ENCODE measurements at places on chromosomes 6 and 20.

- DNase-seq, result no peak
Observed at GRCh38 chr6:125432963-125433362, 131.2 kb upstream of the HDDC2 start.

DNA sequence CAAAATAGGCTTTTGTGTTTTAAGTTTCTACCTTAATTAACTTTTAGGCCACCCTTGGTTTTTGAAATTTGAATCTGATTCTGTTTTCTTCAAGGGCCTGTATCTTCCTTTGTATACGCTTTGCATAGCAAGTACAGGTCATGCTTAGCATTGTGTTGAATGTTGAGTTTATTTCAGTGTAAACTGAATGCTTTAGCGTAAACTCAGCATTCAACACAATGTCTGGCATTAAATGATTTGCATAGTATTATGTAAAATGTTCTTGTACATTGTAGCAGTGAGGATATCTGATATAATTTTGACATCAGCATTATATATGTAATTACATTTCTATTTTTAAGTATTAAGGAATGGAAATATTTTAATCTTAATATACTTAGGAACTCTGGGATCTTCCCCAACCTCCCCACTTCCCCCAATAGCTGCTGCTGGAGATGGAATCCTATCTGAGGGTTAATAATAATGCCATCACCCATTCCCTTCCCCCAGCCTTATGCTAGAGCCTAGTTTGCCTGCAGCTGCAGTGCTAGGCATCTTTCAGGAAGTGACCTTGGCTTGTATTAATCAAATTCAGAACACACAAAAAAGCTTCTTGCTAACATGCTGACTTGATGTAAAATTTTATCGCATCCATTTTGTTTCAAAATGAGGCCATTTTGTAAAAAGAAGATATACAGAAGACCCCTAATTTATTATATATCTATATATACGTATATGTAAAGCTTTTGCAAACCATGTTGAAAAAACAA lies 73.1 kb downstream of the NCOA3 start:
- no peak for DNase-seq

DNA sequence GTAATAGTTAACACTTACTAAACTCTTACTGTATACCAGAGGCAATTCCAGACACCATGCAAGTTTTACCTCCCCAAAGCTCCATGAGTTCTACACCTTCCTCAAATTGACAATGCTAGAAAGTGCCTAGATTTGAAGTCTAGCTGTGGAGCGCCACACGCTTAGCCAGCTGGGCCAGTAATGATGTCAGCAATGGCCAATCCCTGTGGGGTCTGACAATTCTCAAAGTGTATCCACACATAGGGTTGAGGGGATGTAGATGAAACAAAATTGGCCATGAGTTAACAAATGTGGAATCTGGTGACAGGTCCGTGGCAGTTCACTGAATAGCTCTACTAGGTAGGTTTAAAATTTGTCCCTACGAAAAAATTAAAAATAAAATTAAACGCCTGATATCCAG lies 1.3 kb downstream of the ZNF343 start:
- DNase-seq, result no peak

DNA sequence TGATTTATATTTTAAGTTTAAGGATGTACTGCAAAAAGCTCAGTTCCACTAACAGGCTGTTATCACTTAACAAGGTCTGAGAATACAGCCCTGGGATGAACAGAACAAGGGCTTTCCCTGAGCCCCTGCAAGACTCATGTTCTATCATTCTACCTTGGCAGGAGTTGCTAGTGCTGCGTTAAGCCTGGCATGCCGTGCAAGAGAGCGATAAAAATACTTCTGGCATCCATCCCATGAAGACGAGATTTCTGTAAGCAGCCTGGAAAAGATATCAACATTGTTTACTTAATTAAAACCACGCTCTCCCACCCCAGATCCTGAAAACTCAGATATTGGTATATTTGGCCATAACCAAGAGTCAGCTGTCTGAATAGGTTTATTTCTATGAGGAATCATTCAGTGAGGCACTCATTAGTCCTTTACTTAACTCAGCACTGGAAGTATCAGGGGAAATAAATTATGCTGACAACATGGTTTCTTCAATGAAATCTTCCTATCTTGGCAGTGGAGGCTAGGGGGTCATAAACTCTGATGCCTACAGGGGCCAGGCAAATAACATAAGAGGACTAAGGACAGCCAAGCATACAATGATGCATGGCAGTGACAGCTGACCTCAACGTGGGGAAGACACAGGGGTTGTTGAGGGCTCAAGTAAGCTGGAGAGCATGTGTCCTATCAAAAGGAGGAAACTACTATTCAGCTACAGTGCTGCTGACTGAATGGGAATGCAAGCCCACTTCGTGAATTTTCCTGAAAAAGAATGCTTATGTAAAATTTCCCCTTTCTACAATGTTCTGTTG lies 37.6 kb upstream of the LYRM2 start:
- DNase-seq, result no peak

DNA sequence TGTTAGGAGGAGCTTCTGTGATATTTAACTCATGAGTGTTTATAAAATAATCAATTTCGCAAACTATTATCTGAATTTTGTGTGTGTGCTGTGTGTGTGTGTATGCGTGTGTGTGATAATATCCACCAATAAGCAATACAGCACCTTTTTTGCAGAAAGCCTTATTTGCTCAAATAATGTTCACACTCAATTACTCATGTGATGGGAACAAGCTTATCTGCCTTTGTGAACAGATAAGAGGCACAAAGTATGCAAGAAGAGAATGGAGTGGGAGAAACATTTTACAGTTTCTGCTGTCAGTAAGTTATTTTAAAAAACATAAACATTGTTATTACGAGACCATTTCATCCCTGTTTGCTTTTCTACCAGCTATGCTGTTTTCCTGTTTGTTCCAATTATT lies 36.7 kb upstream of the PTPRK start:
- no peak for DNase-seq

- peak; percentile 25 for DNase-seq
Observed at GRCh38 chr6:46876126-46876525, 45.6 kb downstream of the ADGRF5 start.

DNA sequence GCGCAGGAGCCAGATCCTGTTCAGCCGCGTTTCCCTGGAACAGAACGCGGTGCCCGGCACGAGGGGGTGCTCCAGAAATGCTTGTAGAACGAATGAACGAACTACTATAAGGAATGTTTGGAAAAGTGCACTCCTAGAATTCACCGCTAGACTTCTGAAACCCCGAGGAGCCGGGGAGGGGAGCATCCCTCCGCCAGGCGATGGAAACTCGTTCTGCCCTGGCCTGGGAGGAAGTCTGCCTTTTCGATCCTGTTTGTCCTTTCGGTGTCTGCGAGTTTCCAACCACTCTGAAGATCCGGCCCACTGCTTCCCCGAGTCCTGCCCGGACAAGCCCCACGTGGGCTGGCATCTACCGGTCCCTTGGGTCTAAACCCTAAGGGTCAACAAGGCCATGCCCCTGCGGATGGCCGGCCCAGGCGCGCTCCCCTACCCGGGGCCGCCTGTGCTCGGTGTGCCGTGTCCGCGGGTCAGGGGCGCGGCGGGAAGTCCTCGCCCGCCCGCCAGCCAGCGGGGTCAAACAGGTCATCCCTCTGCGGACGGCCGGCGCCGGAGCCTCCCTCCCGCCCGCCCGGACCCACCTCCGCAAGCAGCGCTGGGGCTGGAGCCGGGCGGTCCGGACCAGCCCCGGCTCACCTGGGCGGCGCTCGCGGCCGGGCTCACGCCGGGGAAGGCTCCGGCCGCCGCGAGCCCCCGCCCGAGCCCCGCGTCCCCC lies 526 bp downstream of the SULF2 start:
- DNase-seq, result peak; percentile 68

- DNase-seq, result peak; percentile 94
Observed at GRCh38 chr6:37244430-37245310, 12.9 kb upstream of the TBC1D22B start.

- DNase-seq, result no peak
Observed at GRCh38 chr6:157789861-157790260, 33.2 kb upstream of the SNX9 start.

DNA sequence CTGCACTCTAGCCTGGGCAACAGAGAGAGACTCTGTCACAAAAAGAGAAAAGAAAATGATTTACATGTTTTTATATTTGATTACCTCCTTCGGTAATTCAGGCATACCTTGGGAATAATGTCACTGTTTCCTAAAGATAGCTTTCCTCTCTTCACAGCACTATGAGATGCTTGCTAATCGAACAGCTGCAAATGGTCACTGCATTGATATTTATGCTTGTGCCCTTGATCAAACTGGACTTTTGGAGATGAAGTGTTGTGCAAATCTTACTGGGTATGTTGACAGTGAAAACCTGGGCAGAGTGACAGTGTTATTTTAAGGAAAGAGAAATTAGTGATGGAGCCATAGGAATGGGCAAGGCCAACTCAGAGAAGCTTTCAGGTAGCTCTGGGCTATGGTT lies 19.6 kb downstream of the SEC23B start:
- no peak for DNase-seq

GRCh38 chr6:35078226-35078850 lies 62.8 kb downstream of the TCP11 start:
- no peak for DNase-seq

Data from femur (tissue), 1 donor.